ENCODE measurements at places on chromosomes 2 and 18.

DNA sequence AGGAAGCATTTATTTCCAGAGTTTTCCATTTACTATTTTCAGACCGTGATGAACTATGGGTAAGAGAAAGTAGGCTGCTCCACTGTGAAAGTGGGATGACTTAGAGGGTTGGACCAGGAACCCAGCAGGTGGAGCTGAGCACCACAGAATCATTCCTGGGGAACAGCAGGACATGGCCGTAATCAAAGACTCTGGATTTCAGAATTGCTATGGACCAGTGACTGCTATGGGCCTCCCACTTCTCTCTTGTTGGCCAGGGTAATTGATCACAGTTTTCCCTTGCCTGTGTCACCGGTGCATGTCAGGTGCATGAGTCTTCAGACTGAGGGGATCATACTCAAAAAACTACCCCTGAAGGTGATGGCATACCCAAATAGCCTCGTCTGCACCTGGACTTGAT, 90.6 kb upstream of the GPC1 start:
- no peaks in the 10 kb centered on the region for H3K36me3 ChIP-seq
- no peaks in the 10 kb centered on the region for H3K27me3 ChIP-seq
- no peak overlapping the region for H3K4me3 ChIP-seq
- no peak overlapping the region for H3K27ac ChIP-seq
- no peak for DNase-seq

DNA sequence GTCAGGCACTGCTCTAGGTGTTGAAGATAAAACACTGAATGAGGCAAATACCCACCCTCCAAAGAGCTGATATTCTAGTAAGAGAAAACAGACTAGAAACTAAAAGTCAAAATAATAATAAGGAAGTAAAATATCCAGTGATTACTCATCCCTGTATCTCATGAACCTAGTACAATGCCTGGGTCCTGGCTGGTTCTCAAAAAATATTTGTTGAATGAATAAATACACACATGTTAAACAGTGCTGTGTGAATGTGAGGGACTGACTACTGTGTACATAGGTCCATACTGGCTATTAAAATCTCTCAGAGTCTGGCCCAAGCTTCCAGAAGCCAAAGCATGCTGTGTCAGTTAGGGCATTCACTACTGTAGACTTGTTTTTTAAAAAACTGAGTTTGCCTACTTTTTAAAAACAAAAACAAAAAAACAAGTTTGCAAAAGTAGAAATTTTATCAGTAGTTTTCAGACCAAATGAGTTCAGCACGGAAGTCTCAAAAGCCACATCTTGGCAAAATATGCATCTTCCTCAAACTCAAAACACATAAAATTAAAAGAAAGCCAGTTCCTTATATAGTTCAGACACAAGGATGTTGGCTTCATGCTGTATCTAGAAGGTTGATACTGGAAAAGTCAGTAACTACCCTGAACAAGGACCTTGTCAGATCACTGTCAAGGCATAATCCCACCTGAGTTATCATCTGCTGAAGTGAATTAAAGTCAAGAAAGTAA, 136.2 kb downstream of the THADA start:
- peaks cover 10% of the 10 kb centered on the region for H3K36me3 ChIP-seq
- H3K27me3 ChIP-seq = no peaks in the 10 kb centered on the region
- no peak overlapping the region for H3K27ac ChIP-seq
- DNase-seq = no peak
- H3K4me3 ChIP-seq = no peak overlapping the region

- H3K36me3 ChIP-seq = no peaks in the 10 kb centered on the region
- peaks cover 6% of the 10 kb centered on the region for H3K4me1 ChIP-seq
- H3K27me3 ChIP-seq = peaks cover 10% of the 10 kb centered on the region
- H3K27ac ChIP-seq = no peak within 1 kb of the TSS
- H3K4me3 ChIP-seq = peak within 1 kb of the TSS; percentile 94
- peak; percentile 74 for DNase-seq
These were observed at the start of gene KCNG3 for GRCh38 chr2:42493468-42494354. TSS of gene KCNG3 (minus strand) at chr2:42493982. CDS start at chr2:42493501, 481 bp downstream.

GRCh38 chr2:181743723-181744031, 63.4 kb upstream of the NEUROD1 start:
- no peak for DNase-seq
- no peak overlapping the region for H3K27ac ChIP-seq
- no peak overlapping the region for H3K4me3 ChIP-seq
- H3K4me1 ChIP-seq = no peaks in the 10 kb centered on the region
- H3K36me3 ChIP-seq = no peaks in the 10 kb centered on the region
- H3K27me3 ChIP-seq = peaks cover 2% of the 10 kb centered on the region

DNA sequence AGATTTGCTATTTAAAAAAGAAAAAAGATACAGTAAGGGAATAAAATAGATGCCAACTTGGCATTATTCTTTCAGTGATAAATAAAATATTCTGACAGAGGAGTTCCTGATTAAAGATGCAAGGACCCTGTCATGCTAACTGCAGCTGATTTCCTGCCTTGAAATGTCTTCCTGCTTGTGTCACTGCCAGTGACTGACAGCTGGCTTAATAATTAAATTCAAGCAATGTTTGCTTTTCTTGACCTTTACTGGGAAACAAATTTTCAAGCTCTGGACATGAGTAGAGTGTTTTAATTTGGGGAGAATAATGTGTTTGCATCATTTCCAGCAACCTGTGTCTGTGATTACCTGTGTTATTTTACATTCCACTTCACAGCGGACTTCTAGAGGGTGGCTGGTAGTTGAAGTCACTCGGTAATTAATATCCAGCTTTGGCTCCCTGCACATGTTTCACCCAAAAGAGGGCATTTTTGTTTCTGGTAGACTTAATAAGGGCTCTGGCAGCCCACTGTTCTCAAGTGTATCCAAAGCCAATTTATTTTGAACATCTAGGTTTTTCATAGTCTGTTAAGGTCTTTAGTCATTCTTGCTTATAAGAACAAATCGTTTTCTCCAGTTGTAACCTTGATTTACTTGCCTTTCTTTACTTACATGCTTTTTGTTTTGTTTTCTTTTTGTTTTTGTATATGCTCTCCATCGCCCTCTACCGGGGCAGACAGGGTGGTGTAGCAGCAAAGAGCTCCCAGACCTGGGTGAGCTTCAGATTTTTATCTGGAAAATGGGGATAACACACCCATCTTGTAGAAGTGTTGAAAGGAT, 48.5 kb upstream of the PROKR1 start:
- peak; percentile 63 for DNase-seq
- no peak overlapping the region for H3K27ac ChIP-seq
- H3K36me3 ChIP-seq = no peaks in the 10 kb centered on the region
- peaks cover 3% of the 10 kb centered on the region for H3K4me1 ChIP-seq
- H3K4me3 ChIP-seq = no peak overlapping the region
- H3K27me3 ChIP-seq = peaks cover 13% of the 10 kb centered on the region

- no peaks in the 10 kb centered on the region for H3K36me3 ChIP-seq
- H3K27me3 ChIP-seq = no peaks in the 10 kb centered on the region
- H3K4me3 ChIP-seq = no peak overlapping the region
- peaks cover 8% of the 10 kb centered on the region for H3K4me1 ChIP-seq
- no peak overlapping the region for H3K27ac ChIP-seq
- no peak for DNase-seq
These were observed 3.0 kb upstream of the ITSN2 start for GRCh38 chr2:24363301-24363700.

Data from activated naive CD4-positive, alpha-beta T cell treated with anti-CD3 and anti-CD28 coated beads for 36 hours (primary cell).